ENCODE measurements at places on chromosomes 6 and 20.

DNA sequence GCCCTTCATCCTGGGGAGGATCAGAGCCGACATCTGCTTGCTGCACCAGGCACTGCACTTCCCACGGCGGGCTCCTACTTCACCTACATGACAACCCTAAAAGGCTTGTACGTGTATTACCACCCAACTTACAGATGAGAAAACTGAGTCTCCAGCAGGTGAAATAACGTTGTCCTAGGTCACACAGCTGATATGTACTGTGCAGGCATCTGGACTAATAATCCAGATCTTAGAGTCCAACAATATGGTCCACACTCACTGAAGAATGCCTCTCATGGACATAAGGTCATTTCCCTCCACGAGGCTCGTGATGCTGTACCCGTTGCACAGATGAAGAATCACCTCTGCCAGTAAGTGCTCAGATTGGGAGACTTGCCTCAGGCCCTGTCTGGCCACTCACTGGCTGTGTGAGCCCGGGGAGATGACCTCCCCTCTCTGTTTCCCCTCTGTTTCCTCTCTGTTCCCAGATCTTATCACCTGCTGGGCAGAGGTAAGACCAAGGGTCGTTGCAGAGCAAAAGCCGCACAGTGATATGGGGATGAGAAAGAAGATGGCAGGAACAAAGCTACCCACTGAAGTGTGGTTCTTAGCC lies 32.1 kb downstream of the TGM2 start:
- no peak for DNase-seq

DNA sequence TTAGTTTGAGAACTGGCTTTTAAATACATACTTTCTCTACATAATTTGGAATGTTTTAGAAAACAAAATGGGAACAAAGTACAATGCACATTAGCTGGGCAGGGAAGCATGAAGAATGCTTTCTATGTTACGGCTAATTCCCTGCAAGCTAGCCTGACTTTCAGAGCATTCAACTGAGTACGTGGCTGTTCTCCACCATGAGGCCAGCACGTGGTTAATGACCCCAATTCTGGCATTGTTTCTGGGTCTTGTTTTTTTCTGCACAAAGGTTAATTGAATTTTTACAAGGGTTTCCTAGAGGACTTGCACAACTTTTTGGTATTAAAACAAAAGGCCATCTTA lies 208.6 kb upstream of the AGPAT4 start:
- no peak for DNase-seq

- DNase-seq = no peak
Observed at GRCh38 chr6:62614442-62614841, 328.4 kb upstream of the KHDRBS2 start.

- no peak for DNase-seq
Observed at GRCh38 chr6:154615483-154616025, 105.1 kb upstream of the CNKSR3 start.

GRCh38 chr6:68082086-68082485 lies 553.0 kb upstream of the ADGRB3 start:
- no peak for DNase-seq

GRCh38 chr20:49575551-49576060 lies 7.7 kb upstream of the PTGIS start:
- no peak for DNase-seq

GRCh38 chr6:149951096-149951495 lies 9.3 kb downstream of the ULBP2 start:
- DNase-seq = no peak

GRCh38 chr6:109453594-109454495 lies 1.7 kb downstream of the MICAL1 start:
- no peak for DNase-seq

DNA sequence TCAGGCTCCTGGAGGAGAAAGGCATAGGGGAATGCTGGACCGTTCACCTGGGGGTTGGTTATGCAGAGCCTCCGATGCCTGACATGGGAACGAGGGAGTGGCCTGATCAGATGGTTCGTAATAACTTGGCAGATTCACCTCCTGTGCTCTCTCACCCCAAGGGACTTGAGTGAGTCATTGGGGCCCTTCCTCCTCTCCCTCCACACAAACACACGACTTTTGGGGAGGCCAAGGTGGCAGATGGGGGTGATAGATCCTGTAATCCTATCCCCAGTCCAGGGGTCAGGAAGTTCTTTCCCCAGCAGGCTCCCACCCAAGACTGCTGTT lies 45.6 kb upstream of the ARFGEF2 start:
- no peak for DNase-seq

DNA sequence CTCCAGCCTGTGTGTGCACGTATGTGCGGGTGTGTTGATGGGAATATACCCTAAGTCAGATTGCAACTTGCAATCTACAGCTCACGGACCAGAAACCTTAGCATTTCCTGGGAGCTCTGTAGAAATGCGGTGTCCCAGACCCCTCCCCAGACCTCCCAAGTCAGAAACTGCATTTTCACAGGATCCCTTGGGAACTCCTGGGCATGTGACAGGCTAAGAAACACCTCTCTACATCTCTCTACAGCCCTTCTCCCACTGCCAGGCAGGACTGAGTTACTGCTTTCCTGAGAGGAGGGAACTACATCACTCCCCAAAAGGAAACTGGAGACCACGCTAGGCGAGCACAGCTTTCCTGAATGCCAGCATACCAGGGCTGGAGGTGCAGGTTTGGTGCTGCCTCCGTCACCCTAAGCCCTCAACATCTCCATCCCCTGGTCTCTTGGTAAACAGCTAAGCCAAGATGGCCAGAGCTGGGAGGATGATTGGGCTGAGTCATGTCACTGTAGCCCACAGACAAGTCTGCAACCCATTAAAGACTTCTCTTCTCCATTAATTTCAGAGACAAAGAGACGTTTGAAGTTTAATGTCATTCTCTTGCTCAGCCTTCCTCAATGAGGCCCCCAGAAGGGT lies 194.4 kb downstream of the BMP7 start:
- DNase-seq = no peak

- no peak for DNase-seq
Observed at GRCh38 chr6:150032598-150032997, 7.3 kb upstream of the RAET1L start.

DNA sequence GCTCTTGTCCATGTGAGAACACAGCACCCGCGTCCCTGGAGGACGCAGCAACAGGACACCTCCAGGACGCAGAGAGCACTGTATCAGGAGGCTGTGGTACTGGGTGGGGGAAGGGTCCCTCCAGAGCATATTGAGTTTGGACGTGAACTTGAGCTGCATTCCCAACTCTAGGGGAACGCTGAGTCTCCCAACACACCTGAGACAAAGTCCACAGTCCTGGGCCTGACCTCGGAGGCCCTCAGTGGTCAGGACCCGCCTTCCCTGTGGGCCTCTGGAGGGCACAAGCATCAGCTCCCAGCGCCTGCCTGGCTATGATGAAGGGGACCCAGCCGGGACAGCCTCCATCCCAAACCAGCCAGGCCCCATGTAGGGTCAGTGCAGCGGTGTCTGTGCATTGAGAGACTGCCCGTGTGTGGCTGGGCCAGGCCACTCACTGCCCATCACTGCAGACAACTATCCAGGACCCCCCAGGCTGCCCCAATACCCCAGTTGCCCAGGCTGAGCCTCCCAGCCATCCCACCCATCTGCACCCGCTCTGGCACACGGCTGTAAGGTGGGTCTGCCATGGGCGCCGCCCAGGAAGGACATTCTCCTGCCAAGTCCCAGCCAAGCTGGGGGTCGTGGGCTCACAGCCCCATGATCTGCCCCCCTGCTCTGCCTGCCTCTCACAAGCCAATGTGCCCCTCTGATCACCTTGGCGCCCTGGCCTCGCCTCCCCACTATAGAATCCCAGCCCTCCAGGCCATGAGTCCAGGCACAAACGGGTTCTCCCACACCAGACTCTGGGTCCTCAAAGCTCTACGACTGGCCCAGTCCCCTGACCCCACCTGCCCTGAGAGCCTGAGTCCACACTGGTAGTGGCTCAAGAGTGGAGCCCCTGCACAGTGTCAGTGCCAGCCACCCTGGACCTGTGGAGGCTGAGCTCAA lies 115.7 kb downstream of the TAF4 start:
- DNase-seq = no peak

DNA sequence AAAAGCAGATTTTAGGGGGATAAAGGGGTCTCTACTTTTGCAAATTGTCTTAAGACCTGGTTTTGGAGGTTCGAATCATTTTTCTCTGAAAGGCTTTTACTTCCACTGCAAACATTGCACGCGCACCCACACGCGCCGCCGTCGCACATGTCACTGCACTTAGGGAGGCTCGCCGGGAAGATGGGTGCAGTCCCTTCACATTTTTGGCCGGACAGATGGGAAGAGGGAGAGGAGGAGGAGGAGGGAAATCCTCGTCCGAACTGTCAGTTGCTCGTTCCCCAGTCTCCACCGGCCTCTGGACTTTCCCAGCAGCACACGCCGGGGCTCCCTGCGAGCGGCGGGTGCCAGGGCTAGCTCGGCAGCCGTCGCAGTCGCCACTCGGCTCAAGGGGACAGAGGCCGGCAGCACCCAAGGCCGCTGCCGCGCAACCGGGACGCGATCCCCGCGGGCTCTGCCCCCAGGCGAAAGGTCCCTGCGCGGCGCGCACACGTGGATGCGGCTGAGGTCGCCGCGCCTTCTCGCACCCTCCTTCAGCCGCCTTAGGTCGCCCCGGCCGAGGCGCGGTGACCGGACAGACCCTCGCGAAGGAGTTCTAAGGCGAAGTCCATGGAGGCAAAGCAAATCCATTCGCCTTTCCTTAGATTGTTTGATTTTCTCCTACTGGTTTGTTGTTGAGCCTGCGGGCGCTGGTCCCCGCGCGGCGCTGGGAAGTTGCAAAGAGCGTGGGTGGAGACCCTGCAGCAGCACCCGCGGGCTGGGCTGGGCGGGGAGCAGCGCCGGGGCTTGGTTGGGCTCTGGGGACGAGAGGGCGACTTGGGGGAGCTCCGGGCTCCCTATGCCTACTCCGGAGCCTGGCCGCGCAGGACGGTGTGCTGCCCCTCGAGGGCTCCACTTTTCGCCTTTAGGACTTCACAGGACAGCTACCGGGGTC lies 1.2 kb downstream of the MYB start:
- DNase-seq = peak; percentile 67

GRCh38 chr6:21450628-21451027 lies 142.9 kb upstream of the SOX4 start:
- DNase-seq = no peak

DNA sequence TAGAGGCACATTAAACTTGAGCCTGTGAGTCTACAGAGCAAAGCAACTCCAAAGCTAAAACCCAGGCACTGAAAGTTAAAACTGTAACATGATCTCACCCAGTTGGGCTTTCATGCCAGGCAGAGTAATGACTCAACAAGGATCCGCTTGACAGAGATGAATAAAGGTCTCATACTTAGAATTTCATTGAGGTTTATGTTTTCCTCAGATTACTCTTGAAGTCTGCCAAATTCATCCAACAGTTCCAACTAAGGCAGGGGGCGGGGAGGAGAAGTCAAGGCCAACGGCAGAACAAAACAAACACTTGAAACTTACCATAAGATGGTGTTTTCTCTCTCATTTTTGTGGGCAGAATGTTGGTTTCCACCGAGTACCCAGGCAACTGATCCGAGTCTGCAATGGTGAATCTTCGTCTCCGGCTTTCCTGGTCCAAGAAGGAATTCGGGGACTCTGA lies 54.0 kb upstream of the IPCEF1 start:
- DNase-seq = no peak

GRCh38 chr6:82348130-82348529 lies 15.5 kb upstream of the TPBG start:
- no peak for DNase-seq

GRCh38 chr6:162372106-162372505 lies 355.5 kb downstream of the PRKN start:
- no peak for DNase-seq

DNA sequence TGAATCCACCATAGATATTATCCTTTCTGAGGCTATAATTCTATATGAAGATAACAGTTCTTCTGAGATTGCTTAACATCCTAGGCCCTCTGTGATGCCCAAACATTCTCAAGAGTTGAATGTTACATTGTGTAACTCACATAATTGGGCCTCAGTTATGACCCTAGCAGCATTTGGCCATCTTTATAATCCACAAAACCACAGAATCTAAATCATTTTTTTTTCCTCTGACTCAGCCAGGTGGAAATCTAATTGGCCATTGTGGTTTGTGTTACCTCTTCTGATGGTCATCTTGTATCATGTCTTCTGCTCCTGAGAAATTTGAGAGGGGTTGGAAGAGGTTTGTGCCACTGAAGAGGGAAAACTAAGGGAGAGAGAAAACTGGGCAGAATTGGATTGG lies 99.5 kb downstream of the LINC00237 start:
- DNase-seq = no peak

Measured in activated T-cell treated with anti-CD3 and anti-CD28 coated beads, Interleukin-2, amount 50 U/mL, for 1 hour (primary cell).